ENCODE measurements at places on chromosomes 2 and 18.

- no peak for DNase-seq
Measured at GRCh38 chr2:220703279-220703678, 868.8 kb downstream of the EPHA4 start.

DNA sequence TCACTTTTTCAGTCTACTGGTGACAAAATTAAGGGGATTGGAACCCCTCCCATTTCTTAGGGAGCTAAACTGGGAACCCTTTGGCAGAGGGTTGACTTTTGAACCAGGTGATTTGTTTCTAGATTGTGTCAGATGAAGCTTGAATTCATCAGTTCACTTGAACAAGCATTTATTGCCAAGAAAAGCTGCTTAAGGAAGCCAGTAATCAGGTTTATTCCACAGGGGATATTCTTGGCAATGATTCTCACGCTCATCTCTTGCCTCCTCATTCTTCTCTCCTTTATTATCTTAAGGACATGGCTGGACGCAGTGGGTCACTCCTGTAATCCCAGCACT, 101.0 kb downstream of the ALPK2 start:
- DNase-seq: no peak

DNA sequence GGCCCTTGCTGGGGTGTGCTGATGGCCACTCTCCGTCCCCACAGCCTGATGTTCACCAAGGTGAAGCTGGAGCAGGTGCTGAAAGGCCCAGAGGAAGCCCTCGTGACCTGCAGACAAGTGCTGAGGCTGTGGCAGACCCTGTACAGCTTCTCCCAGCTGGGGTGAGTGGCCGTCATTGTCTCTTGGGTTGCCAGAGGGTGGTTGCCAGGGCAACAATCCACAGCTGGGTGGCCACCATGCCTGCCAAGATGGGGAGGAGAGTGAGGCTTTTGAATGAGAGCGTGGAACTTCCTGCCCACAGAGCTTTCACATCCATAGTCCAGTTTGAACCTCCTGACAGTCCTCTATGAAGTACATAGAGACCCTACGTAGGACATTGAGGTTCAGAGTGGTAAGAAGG, 108.8 kb downstream of the STPG4 start:
- DNase-seq: no peak

GRCh38 chr18:55501579-55501978, 86.4 kb downstream of the TCF4 start:
- DNase-seq: no peak

GRCh38 chr2:25227576-25227975, 59.2 kb upstream of the POMC start:
- DNase-seq: no peak

GRCh38 chr2:56376699-56377665, 193.2 kb downstream of the CCDC85A start:
- DNase-seq: no peak

GRCh38 chr18:64073971-64074370, 74.9 kb downstream of the LINC00305 start:
- DNase-seq: no peak

DNA sequence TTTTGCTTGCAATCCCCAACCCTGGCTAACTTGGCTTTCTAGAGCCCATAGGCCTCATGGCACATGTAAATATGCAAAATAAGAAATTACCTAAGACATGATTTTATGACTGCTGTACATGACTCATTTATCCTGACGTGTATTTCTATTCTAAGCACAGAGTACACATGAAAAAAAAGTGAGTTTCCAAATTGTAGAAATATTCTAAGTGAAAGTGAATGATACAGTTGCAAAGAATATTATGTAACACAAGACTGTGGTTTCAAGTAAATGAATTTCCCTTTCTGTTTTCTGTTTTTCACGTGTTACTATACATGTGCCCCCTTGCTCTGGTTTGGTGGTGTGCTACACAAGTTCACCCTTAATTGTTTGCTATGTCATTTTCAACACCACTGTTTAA, 162.4 kb downstream of the LRP1B start:
- no peak for DNase-seq

DNA sequence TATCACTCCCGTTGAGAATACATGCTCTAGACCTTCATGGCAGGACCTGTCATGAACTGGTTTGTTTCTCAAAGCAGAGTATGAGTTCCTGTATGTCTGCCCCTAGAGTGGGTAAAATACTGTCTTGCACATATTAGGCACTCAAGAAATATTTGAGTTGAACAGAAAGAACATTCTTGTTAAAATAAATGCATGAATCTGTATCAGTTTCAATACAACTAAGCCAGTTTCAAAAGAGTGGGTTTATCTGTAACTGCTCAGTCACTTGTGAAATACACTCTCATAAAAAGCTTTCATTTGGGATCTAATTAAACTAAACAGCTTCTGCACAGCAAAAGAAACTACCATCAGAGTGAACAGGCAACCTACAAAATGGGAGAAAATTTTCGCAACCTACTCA, 69.2 kb downstream of the RFTN2 start:
- DNase-seq: no peak

DNA sequence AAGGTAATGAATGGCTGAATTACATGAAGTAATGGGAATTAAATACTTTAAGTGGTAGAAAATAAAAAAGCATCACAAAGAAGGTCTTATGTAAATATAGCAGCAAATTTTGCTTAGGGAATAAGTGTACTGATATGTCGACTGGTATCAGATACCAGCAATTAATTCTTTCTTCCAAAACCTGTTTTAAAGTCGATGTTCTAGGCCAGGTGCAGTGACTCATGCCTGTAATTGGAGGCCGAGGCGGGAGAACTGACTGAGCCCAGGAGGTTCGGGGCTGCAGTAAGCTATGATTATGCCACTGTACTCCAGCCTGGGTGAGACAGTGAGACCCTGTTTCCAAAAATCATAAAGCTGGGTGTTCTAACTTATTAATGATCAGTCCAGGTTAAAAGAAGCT, 30.3 kb downstream of the SP3 start:
- no peak for DNase-seq

DNA sequence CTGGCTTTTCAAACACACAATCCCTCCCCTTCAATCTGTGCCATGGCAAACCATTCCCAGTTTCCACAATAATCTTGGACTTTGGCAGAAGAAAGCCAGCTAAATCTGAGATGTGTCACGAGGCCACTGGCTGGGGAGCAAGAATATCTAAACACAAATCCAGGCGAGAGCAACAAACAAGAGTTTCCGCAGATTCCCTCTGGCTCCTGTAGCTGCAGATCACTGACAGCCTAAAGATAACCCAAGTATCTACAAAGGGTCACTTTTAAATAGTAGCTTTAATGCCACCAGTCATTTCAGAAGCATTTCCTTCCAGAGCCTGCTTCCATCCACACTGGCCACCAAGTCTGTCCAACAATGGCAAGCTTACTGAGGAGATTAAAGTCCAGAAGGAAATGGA, 86.9 kb downstream of the ACVR1 start:
- no peak for DNase-seq

- DNase-seq: no peak
Measured at GRCh38 chr2:27714851-27715291, 51.2 kb downstream of the SLC4A1AP start.

DNA sequence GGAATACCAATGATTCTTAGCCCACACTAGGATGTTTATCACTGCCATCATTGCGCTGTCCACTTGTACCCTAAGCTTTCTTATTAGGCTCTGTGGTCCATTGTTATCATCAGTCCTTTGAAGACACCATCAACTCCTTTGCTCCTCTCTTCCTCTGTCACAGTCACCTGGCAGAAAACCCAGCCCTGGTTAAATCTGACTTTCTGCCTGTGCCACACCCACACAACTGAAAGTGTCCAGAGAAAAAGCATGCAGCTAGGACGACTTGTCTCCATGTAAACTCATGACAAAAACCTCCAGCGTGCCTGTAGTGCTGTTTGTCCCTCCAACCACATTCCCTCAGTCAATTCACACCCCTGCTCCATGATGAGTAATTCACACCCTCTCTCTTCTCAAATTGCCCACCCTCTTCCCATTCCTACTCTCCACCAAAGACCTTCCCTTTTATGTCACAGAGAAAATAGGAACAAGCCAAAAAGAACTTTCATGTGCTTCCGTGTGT, 297.4 kb upstream of the MGAT5 start:
- DNase-seq: no peak

GRCh38 chr2:109531221-109531620, 82.5 kb downstream of the SEPTIN10 start:
- DNase-seq: no peak

DNA sequence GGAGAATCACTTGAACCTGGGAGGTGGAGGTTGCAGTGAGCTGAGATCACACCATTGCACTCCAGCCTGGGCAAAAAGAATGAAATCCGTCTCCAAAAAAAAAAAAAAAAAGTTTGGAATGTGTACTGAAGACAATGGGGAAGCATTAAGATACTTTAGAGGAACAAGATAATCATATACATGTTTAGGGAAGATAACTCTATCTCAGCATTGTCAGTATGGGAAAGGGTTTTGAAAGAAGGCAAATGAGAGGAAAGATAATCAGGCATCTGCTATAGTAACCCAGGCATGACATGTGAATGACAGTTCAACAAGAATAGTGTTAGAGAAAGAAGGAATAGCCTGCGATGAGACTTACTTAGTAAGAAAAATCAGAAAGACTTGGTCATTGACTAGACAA, 112.0 kb downstream of the ATAD2B start:
- DNase-seq: no peak

DNA sequence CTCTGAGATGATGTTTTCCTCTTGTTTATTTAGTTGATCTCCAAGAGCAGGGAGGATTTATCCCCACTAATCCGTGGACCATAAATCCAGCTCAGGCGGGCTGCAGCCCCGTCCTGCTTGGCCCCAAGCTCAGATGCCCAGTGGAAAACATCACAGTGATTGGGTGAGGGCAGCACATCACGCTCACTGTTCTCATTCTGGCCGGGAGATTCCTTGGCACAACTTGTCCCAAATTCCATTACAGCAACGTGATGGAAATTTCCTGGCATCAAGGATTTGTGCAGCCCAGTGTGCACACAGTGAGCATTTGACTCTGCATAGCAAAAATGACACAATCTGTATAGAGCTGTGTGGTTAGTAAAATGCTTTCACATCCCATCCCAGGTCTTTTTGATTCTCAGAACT, 96.8 kb downstream of the VAPA start:
- DNase-seq: peak; percentile 27

DNA sequence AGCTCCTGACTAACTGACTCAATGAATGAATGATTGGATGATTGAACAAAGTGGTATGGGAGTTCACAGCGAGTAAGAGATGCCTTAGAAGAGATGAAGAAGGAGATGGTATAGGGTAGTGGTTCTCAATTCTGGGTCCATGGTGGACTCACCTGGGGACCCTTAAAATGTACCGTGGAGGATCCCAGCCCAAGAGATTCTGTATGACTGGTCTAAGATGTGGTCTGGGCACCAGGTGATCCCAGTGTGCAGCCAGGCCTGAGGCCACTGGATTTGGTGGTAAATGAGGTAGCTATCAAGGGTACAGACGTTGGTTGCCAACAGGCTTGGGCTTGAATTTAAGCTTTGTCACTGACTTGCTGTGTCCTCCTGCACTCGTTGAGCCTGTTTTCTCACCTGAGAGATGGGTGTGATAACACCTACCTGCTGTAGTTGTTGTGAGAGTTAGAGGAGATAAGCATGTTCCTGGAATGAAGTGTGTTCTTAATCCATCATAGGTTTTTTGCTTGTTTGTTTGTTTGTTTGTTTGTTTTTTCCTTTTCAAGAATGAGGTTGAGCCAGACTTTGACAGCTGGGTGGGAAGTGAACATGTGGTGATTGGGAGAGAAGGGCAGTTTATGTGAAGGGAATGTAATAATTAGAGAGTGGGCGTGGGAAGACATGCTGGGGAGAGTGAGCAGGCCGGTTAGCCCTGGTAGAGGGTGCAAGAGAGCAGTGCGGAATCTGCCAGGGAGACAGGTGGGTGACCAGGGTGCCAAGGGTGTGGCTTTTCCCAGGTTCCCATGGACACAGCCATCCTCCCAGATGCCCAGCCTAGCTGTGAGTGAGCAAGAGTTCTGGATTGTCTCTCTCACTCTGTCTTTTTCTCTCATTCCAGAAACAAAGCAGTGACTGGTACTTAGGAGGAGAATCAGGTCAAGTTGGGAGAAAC, 31.4 kb upstream of the IL1B start:
- no peak for DNase-seq

DNA sequence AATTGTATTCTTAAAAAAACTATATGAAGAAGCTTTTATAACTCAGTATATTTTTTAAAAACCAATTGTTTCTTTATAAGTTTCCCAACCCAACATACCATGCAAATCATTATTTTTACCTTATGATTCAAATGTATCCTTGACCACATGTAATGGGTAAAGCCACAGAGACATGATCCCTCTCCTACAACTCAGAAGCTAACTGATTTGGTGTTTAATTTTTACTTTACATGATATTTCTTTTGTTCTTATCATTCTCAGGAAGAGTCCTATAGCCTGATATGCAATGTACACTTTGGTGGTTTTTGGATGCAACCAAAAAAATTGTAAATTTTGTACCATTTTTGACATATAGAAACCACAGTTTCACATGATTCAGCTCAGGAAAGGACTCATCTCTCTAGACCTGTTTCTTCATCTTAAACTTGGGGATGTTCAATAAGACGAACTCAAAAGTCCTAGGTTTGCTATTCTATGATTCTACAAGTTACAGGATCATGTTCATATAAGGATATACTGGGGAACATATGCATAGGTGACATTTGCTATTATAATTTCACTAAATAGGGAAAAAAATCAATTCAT, 85.2 kb upstream of the RBBP8 start:
- no peak for DNase-seq

DNA sequence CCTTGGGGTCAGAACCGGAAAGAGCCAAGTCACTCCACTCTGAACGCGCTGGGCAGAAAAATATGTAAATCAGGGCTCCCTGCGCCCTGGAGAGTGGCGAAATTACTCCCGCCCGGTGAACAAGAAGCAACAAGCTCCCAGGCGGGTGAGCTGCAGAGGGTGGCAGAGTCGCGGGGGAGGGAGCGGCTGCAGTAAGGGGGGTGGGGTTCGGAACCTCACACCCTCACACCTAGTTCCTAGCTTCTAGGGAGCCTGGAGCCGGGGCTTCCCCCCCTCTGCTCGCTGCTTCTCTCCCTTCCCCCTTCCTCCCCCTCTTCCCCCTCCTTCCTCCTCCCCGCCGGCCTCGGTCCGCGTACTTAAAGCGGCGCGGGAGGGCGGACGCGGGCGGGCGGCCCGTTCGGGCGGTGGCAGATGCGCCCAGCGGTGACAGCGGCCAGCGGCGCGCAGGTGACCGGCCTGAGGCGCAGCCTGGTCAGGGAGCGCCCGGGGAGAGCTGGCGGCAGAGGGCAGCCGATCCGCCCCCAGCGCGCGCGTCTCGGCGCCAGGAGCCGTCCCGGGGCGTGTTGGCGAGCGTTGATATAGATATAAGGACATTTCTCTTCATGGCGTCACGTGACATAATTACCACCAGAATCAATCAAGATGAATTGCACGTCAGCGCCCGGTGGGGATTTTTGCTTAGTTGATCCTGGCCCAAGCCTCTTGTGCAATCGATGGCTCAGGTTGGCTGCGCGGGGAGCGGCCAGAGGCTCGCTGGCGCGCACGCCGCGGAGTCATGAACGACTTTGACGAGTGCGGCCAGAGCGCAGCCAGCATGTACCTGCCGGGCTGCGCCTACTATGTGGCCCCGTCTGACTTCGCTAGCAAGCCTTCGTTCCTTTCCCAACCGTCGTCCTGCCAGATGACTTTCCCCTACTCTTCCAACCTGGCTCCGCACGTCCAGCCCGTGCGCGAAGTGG, at the start of gene HOXD11:
Gene HOXD11, plus strand, starts transcription at position 700 of the 959 bp plus-strand sequence. Its CDS starts 76 bp downstream, at position 776.
- DNase-seq: no peak

Data from anterior cingulate cortex (tissue), 58 donors.